IMR-90 (cell line): ENCODE measurements at places on chromosomes 3 and 15. TPM values are rescaled to one million over a fixed set of nuclear protein-coding genes. Genes with fewer than 3 reads are reported as not detected.

The TLR9 gene
- total RNA-seq = not detected in 2 replicates

The GP9 gene
- total RNA-seq = not detected in 2 replicates

The GHRL gene
- not detected in 2 replicates for total RNA-seq

The ADPRH gene
- total RNA-seq = under 0.01 TPM in 2 replicates

The DCLK3 gene
- not detected in 2 replicates for total RNA-seq

The SLC12A8 gene
- 1.9 and 2.2 TPM in 2 replicates for total RNA-seq

The GXYLT2 gene
- 11.1 and 11.4 TPM in 2 replicates for total RNA-seq

The TJP1 gene
- total RNA-seq = 43.4 and 61.7 TPM in 2 replicates

The NMNAT3 gene
- under 0.01 and 0.36 TPM in 2 replicates for total RNA-seq

The IGDCC3 gene
- total RNA-seq = under 0.01 and 0.18 TPM in 2 replicates

GRCh38 chr3:62768896-62769295 lies 106.3 kb downstream of the CADPS start:
- DNase-seq = no peak

DNA sequence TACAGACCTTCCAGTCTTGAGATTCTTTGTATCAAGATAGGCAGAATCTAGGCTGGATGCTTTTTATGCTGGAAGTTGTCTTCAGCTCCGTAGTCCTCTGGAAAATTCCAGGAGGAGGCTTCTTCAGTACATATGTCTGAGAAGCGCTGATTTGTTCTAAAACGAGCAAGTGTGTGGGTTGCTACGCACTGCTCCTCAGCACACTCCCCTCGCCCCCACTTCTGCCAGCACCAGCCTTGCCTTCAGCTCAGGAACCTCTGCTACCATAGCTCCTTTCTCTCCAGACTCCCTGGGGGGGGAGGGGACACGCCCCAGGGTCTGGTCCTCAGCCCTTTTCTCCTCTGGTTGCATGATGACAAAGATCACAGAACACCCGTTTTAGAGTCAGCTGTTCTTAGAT lies 75.5 kb upstream of the TRA2B start:
- no peak for DNase-seq

DNA sequence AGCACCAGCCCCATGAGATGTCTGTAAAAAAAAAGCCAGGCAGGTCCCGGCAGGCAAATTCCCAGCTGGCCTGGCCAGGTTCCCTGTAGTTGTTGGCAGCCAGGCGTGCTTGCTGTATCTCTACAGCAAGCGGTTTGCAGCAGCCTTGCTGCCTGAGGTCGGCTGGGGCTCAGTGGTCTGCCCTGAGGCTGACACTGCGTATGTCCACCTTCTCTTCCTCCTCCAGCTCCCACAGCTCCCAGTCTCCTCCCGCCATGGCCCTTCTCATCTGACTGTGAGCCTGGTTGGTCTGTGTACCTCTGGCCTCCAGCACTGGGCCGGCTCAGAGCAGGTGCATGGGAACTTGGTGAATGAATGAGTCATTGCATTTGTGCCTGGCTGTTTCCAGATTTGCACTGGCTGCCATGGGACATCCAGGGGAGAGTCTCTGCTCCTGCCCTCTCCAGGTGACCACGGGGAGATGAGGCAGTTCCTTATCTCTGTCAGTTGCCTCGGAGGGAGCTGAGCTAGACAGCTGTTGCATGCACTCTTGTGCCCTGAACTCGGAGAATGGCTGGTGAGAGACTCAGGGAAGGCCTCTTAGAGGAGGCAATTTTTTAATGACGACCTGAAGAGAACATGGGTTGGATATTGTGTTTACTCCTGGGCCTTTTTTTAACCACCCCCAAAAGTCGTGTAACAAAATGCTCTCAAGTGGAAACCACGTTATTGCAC lies 43.0 kb downstream of the SPSB4 start:
- no peak for DNase-seq

- DNase-seq = peak; percentile 36
Measured at GRCh38 chr15:49830391-49830790, 209.5 kb downstream of the DTWD1 start.

DNA sequence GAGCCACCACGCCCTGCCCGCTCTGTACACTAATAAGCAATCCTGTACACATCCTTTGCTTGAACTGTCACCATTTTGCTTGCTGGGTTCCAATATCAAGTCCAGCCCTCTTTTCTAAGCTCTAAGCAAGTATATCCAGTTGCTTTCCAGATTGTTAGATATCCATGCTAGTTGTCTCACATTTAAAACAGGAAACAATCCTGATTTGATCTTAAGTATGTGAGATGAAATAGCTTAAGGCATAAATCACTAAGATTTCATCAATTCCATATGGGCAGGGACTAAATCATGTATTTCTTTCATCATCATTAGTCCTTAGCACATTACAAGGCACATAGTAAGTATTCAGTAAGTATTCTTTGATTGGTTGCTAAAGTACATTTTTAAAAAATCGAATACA lies 16.2 kb downstream of the ATP11B start:
- no peak for DNase-seq

DNA sequence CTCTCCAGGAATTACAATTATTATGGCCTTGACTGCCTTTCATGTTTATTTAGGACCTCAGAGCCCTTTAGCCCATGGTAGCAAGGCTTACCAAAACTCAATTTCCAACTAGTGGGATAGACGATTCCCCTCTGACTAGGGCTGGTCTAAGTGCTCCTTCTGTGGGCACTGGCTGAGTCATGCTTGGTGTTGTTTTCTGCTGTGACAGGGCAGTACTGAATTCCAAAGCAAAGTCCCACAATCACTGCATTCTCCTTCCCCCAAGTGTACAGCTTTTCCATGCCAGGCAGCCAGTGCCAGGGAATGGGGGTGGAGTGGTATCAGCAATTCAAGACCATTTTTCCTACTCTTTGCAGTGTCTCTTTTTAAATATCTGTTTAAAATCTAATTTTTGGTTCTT lies 509.0 kb upstream of the NECTIN3 start:
- DNase-seq = no peak

DNA sequence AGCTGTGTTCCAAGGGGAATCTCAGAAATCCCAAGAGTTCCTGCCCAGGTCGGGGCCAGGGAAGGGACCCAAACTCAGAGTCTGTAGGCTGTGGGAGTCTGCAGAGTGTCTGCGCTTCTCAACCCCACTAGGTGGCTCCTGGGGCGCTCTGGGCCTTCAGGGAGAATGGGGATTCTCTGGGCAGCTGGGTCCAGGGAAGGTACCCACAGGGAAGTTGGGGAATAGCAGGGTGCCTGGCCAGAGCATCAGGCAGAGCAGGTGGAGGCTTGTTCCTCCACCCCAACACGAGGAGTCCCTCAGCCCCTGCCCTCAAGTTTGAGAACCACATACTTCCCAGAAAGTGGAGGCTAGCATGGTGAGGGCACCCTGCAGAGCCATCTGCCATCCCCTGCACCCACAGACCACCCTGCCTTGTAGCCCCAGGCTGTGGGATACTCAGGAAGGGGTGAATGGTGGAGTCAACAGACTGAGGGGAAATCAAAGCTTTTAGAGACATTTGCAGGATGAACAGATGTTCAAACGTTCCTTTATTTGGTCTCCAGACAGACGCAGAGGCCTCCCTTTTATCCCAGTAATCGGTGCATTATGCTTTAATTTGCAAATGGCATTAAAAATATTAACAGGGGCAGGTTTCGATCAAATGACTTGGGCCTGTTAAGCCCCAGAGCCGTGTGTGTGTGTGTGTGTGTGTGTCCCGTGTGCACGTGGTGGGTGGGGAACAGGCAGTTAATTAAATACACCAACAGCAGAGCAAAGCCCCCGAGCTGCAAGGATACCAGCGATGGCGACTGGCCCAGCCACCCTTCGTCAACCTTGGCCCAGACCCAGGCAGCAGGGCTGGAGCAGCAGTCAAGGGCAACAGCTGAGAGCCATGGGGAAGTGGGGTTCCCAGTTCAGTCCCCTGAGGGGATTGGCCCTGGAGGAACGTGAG lies 57.7 kb downstream of the DNAJB8 start:
- DNase-seq = no peak

DNA sequence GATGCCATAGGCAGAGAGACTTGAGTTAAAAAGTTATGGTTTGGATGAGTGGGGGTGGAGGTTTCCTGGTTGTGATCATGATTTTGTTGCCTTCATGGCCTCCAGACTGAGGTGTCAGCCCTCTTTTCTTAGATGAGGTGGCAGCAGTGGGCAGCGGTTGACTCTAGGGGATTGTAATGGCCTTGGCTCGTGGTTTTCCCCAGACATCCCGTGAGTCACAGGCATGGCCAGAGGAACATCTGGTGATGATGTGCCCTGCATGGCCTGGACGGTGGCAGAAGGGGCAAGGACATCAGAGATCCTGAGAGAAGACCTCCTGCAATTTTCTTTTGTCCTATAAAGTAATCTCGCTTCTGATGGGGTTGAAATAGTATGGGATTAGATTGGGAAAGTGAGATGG lies 12.4 kb downstream of the RETNLB start:
- no peak for DNase-seq

DNA sequence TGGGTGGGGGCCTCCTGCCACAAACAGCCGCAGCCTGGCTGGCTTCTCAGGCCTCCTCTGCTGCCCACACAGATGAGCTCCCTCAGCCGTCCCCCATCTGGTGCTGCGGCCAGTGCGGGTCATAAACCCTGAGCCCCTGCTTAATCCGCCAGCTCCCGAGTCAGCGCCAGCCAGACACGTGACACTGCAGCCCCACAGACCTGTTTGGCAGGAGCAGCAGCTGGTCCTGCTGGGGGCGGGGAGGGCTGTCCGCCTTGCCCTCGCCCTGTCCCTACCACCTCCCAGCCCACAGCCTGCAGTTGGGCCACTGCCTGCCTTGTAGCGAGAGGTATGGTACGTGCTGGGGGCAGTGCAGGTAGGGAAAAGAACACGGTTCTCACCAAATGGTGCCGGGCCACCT lies 86.2 kb downstream of the IQSEC1 start:
- DNase-seq = no peak

GRCh38 chr3:34396956-34397355 lies 598.5 kb downstream of the PDCD6IP start:
- DNase-seq = no peak

GRCh38 chr3:171168086-171168485 lies 141.6 kb upstream of the SLC2A2 start:
- DNase-seq = peak; percentile 22

GRCh38 chr3:160869825-160870224 lies 113.8 kb downstream of the PPM1L start:
- no peak for DNase-seq

- DNase-seq = no peak
Measured at GRCh38 chr15:70995383-70995970, 102.9 kb downstream of the LRRC49 start.

DNA sequence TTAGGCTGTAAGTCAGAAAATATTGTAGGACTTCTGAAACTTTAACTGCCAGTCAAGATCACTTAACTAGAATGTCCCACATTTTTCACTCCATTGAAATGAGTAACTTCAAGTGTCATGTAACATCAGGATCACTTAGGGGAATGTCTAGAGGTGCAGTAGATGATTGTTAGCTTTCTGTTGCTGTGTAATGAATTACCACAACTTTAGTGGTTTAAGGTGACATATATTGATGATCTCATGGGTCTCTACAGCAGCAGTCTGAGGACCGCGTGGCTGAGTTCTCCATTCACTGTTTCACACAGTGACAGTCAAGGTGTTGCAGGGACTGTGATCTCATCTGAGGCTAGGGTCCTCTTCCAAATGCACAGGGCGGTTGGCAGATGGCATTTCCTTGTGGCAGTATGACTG lies 82.7 kb downstream of the SLC25A26 start:
- no peak for DNase-seq

DNA sequence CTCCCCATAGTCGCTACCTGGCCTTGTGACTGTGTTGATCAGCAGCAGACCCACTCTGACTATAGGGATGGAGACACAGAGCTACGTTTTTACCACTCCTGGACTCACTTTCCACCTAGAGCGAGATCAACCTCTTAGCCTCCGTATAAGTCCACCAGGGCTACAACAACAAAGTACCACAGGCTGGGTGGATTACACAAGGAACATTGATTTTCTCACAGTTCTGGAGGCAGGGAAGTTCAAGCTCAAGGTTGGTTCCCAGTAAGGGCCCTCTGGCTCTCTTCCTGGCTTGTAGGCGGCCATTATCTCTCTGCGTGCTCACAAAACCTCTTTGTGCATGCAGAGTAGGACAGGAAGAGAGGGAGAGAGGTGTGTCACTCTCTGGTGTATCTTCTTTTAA lies 330.4 kb upstream of the PROK2 start:
- no peak for DNase-seq

DNA sequence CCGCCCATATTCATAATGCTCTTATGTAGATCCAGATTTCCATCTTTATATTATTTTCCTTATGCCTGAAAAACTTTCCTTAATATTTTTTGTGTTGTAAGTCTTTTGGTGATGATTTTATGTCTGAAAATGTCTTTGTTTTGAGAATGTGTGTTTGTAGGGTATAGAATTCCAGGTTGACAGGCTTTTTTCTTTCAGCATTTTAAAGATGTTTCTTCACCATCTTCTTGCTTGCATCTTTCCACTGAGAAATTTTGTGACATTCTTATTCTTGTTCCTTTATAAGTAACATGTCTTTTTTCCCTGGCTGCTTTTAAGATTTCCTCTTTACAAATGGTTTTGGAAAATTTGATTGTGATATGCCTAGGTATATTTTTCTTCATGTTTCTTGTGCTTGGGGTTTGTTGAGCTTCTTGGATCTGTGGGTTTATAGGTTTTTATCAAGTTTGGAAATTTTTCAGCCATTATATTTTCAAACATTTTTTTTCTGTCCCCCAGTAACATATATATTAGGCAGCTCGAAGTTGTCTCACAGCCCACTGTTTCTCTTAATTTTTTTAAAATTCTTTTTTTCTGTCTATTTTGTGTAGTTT lies 27.1 kb upstream of the SLC22A13 start:
- no peak for DNase-seq

DNA sequence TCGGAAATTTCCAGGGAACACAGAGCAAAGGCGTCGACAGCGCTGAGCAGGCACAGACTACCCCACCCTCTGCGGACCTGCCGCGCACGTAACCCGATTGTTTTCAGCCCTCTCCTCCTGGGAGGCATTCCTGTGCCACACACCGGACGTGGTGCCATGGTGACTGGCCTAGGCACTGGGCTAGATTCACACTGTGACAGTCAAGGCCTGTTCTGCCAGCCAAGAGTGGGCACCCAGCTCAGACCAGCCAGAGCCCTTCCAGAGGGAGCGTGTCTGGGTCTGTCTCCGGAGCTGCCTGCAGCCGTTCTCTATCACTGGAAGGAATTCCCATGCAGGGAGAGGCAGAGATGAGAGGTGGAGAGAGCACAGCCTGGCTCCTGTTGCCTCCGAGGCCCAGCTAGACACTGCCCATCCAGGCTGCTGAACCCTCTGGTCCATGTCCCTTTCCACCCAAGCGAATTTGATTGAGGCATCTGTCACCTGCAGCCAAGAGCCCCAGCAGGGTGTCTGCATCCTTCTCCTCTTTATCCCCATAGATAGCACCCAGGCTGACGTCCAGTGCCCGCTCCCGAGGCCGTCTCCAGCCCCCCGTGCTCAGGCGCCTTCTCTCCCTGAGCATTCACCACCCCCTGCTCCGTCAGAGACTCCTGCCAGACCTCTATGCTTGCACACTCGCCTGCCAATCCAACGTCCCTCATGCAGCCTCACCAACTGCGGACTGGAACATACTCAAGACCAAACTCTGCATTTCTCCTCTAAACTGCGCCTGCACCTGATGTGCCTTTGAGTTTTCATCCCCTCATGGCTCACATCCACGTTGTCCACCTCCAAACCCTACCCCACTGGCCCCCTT lies 267.5 kb downstream of the OCA2 start:
- DNase-seq = no peak

- DNase-seq = peak; percentile 58
Measured at GRCh38 chr3:169818316-169818715, 5.6 kb upstream of the LRRC34 start.

GRCh38 chr15:86355361-86355760 lies 275.7 kb downstream of the AGBL1 start:
- no peak for DNase-seq

- no peak for DNase-seq
Measured at GRCh38 chr15:77563623-77564156, 69.0 kb downstream of the LINGO1 start.

GRCh38 chr15:73894133-73894814 lies 20.9 kb downstream of the TBC1D21 start:
- DNase-seq = no peak
